Activated CD8-positive, alpha-beta memory T cell treated with anti-CD3 and anti-CD28 coated beads, Interleukin-2, amount 50 U/mL, for 4 hours (primary cell): ENCODE measurements at places on chromosomes 4 and X.

GRCh38 chrX:130330706-130331105, 9.0 kb upstream of the SLC25A14 start:
- peak; percentile 22 for DNase-seq

GRCh38 chrX:19639813-19640462, 124.6 kb upstream of the MAP3K15 start:
- DNase-seq, result no peak

- DNase-seq, result no peak
Observed at GRCh38 chr4:24734511-24734910, 60.9 kb upstream of the SOD3 start.

DNA sequence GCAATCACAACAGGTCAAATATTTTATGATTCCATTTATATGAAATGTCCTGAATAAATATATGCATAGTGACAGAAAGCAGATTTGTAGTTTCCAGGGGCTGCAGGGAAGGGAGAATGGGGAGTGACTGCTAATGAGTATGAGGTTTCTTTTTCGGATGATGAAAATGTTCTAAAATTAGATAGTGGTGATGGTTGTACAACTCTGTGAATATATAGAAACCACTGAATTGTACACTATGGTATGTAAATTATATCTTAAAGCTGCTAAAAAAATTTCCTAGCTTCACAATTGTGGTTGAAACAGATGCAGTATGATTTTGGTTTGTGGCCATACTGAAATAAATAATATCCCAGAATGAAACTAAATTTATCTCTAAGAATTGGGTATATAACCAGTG, 12.9 kb upstream of the IL2 start:
- no peak for DNase-seq

DNA sequence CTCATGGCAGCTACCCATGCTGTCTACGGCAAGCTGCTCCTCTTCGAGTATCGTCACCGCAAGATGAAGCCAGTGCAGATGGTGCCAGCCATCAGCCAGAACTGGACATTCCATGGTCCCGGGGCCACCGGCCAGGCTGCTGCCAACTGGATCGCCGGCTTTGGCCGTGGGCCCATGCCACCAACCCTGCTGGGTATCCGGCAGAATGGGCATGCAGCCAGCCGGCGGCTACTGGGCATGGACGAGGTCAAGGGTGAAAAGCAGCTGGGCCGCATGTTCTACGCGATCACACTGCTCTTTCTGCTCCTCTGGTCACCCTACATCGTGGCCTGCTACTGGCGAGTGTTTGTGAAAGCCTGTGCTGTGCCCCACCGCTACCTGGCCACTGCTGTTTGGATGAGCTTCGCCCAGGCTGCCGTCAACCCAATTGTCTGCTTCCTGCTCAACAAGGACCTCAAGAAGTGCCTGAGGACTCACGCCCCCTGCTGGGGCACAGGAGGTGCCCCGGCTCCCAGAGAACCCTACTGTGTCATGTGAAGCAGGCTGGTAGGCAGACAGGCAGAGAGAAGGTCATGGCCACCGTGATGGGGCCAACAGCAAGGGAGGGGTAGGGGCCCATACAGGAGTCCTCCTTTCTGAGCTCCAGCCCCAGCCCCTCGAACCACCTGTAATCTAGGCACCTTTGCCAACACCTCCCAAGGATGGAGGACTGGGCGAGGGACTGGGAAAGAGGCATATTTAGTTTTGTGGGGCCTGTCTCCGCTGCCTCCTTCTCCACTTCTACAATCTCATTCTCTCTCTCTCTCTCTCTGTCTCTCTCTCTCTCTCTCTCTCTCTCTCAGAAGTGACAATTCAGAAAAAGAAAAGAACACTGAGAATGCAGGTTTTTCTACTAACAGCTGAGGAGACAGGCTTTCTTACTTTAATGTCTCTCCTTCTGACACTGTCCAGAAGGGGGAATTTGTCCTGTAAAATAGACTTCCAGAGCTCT, 4.7 kb upstream of the TSPYL2 start:
- DNase-seq, result no peak

DNA sequence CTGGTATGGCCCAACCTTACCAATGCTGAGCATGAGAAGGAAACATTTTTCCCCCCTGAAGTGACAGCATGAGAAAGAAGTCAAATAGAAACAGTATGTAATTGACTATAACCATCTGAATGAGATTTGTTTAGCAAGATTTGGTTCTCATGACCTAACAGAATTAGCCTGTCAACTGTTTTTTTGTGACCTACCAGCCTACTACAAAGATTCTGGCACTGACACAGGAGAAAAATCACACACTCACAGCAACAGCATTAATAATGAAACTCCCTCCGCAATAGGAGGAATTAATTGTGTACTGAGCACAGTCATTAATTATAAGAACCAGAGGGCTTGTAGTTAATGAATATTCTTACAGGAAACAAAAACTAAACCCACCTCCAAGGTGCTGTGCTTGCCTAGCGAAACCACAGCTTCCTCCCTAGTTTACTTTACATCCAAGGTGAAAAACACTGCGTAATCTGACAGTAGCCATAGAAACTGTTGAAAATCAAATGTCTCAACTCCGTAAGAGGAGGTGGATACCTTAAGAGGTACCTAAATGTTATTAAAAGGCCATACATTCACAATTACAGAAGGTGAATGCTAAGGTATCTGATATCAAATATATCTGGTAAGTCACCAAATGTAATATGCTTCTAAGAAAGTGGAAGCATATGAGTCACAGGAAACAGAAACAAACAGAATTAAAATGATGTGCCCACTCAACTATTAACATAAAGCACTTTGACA, 34.9 kb downstream of the MMRN1 start:
- DNase-seq, result no peak

DNA sequence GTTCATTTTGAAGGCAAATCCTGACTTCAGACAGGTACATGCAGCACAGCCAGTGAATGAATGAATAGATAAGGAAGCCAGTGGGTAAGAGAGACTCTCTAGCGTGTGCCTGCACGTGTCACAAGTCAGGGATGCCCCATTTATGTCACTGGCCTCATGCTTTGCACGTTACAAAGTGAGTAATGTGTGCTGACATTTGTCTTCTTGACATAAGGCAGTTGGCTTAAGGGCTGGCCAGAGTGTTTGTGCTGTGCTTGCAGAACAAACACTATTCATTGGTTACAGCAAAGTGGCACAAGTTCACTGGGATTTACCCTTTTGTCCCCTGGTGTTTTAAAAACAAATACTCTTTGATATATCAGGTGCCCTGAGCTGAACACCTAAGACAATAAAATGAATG, 55.9 kb downstream of the CRMP1 start:
- no peak for DNase-seq

DNA sequence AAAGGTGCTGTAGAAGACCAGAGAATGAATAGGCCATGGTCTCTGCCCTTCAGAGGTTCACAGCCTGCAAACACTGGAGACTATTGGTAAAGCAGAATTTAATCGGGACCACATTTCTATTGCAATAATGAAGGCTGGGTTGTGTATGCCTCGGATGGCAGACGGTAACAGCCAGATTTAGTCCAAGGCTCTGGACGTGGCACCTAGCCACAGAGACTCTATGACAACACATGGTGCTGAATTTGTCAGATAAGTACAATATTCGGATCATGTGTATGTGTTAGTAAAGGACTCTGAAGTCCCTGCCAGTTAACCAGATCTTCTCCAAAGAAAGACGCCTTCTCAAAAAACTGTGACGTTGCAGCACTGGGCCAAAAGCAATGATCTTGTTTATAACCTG, 129.0 kb downstream of the DCTD start:
- no peak for DNase-seq

DNA sequence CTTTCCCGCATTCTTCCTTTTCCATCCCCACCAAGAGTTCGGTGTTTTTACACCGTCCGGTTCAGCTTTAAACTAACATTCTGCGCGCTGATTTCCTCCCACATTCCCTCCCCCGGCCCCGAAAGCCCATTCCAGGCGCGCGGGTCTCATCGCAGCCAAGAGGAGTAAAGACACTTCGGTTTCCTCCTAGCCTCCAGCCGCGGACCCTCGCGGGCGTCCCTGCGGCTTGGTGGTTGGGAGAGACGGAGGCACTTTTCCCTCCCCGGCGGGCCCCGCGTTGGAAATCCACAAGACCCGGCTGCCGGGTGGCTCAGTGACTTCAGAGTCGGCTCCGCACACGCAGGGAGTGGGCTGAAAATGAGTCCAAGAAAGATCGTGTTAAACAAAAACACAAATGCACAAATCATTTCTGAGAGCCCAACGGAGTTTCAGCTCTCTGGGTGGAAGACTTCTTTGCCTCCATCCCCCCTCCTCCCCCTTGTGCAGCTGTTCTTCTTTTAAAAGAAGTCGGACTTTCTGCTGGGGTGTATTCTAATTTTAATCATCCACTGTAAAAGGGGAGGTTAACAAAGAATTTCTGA, 2.0 kb upstream of the ARX start:
- no peak for DNase-seq

DNA sequence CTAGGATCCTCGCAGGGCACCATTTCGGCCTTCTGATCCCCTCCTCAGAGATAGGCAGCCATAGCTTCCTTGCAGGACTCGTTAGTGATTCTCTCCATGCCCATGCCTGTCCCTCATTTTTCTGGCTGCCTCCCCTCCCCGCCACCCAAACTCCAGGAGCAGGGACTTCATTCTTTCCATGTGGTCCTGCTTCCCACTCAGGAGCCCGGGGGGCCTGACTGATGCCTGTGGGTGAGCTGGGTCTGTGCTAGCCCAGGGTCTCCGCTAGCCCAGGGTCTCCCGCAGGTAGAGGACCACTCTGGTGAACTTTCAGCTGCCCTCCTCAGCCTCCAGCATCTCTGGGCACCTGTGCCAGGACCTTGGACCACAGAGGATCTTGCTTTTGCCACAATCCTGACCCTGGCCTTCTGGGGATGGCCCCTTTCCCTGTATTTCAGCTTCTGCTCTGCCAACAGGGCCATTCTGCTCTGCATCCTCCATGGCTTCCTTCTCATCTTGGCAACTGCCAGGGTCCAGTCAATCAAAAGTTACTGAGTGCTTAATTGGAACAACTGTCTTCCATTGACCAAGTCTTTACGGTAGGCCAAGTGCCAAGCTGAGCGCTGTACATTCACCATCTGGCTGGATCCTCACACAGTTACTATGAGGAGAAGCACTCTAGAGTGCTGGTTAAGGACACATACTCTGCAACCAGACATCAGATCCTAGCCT, 152.2 kb downstream of the EFNB1 start:
- DNase-seq, result no peak

DNA sequence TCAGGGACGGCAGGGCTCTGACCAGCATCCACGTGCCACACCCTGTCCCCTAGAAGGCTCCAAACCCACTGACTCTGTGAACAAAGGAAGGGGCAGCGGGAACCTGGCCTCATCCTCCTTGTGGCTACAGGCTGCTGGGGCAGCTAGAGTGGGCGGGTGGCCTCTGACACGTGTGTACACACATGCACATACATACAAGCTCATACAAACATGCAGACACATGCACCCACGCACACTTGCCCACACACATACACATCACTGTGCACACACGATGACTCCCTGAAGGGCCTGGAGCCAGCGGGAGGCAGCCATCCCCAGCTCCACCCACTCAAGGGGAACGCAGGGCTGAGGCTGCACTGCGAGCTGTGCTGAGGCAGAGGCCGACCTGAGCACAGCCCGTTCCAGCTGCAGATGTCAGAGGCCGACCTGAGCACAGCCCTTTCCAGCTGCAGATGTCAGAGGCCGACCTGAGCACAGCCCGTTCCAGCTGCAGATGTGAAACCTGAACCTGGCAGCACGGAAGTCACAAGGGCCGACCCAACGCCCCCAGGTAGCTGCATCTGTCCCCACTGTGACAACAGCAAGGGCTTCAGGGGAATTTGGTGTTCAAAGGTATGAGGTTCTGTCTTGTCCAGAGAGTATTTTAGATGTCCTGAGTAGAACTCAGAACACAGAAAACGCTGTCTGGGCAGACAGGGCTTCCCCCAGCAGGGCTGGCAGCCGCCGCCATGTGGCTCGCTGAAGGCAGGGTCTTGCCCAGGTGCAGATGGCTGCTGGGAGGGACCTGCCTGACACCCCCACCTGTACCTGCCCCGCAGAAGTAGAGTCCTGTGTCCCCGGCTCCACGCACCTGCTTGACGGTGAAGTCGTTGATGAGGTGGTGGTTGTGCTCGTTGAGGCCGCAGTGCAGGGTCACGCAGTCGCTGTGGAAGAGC, 33.5 kb downstream of the CTBP1 start:
- DNase-seq, result no peak

DNA sequence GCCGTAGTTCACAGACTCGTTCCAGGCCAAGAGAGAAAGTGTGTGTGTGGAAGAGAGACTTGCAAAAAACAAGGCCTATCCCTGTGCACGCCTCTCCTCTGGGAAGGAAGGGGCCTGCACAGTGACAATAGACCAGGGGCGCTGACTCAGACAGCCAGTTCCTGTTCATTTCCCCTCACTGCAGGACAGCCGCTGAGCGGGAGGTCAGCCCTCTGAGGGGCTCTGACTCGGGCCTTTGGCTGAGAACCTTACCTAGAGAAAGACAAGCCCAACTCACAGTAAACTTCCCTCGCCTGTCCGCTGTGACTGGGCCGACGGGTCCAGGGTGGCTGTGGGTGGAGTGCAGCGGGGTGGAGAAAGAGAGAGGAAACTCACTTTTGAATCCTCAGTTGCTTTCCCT, 52.1 kb downstream of the RTL5 start:
- DNase-seq, result no peak

- no peak for DNase-seq
Observed at GRCh38 chr4:142278663-142279062, 567.4 kb downstream of the INPP4B start.

GRCh38 chr4:113781439-113782040, 20.0 kb upstream of the CAMK2D start:
- no peak for DNase-seq

- no peak for DNase-seq
Observed at GRCh38 chr4:185839194-185839712, 27.3 kb upstream of the SORBS2 start.

- DNase-seq, result no peak
Observed at GRCh38 chrX:11272290-11272689, 20.9 kb upstream of the AMELX start.

GRCh38 chr4:6610856-6611430, 29.5 kb upstream of the MRFAP1 start:
- DNase-seq, result no peak

GRCh38 chrX:101986586-101986985, 54.8 kb upstream of the ZMAT1 start:
- DNase-seq, result no peak

- DNase-seq, result peak; percentile 11
Observed at GRCh38 chr4:1597021-1597931, 86.8 kb downstream of the FAM53A start.

- DNase-seq, result no peak
Observed at GRCh38 chr4:141957416-141957815, 321.0 kb downstream of the IL15 start.

GRCh38 chr4:86152454-86152853, 207.4 kb downstream of the MAPK10 start:
- DNase-seq, result no peak

- DNase-seq, result no peak
Observed at GRCh38 chrX:38060331-38060878, 54.1 kb downstream of the SYTL5 start.

- no peak for DNase-seq
Observed at GRCh38 chrX:103517246-103517645, 2.0 kb downstream of the RAB40A start.

GRCh38 chrX:265502-265901, 15.7 kb upstream of the PLCXD1 start:
- no peak for DNase-seq

- no peak for DNase-seq
Observed at GRCh38 chrX:36908801-36909675, 99.1 kb upstream of the FAM47C start.

GRCh38 chr4:123643691-123644090, 247.1 kb downstream of the SPRY1 start:
- no peak for DNase-seq

- no peak for DNase-seq
Observed at GRCh38 chrX:29746326-29746725, 469.0 kb upstream of the MAGEB2 start.
